ENCODE measurements at places on chromosomes 2 and 18.

DNA sequence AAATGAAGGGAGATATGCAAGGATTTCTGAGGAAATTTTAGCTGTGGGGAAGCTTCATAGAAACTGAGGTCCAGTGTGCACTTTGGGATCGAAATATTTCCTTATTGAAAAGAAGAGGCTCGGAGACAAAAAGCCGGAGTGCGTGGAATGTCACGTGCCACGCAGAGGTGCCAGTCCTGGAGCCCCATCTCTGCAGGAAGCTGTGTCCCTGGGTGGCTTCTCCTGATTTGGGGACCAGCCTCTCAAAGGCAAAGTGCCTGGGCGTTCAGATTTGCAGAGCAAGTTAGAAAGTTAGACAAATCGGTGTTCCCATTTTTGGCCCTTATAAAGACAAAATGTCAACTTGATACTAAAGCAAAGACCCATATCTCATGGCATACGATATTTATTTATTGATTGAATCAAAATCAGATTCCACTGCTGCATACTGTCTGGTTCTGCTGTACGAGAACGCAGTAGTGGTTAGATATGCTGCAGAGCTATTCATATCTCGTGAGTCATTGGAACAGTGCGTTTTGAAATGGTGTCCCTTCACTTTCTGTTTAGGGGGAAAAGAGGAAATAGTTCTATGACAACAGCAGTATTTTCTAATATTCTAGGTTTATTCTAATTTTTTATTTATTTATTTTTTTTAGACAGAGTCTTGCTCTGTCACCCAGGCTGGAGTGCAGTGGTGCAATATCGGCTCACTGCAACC lies 9.1 kb upstream of the ATG16L1 start:
- DNase-seq: no peak

DNA sequence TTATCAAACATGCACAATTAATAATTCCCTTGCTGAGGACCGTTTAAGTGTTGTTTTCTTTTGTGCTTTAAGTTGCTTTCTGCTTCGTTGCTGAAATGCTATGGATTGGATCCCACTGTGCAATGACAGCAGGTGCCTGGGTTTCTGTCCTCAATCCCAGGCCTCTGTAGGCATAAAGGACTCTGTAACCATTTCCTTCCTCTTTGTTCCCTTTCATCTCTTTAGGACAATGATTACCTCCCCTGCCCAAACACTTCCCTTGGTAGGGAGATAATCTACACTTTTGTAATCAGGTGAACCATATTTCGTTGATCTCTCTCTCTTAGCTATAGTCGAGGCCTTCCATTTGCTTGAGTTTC lies 58.6 kb upstream of the LYPD6B start:
- DNase-seq: no peak

- no peak for DNase-seq
Measured at GRCh38 chr2:124778076-124778475, 753.0 kb downstream of the CNTNAP5 start.

- DNase-seq: no peak
Measured at GRCh38 chr2:235127931-235128330, 176.1 kb downstream of the SH3BP4 start.

DNA sequence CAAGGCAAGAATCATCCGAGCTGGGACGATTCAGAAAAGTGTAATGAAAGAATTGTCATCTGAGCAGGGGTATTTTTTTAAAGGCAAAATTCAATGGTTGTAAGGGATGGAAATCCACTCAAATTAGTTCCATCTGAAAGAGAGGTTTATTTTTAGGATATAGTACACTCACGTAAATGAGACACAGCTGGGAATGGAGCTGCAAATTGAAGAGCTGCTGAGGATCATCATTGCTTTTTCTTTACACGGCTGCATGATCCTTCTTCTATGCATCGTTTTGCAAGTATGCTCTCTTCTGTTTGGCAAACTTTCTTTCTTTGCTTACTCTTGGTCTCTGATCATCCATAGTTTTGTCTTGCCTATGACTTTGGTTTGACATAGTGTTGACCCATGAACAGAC lies 27.4 kb upstream of the CUL3 start:
- DNase-seq: no peak

- no peak for DNase-seq
Measured at GRCh38 chr2:232412986-232413385, 6.3 kb downstream of the ALPG start.

DNA sequence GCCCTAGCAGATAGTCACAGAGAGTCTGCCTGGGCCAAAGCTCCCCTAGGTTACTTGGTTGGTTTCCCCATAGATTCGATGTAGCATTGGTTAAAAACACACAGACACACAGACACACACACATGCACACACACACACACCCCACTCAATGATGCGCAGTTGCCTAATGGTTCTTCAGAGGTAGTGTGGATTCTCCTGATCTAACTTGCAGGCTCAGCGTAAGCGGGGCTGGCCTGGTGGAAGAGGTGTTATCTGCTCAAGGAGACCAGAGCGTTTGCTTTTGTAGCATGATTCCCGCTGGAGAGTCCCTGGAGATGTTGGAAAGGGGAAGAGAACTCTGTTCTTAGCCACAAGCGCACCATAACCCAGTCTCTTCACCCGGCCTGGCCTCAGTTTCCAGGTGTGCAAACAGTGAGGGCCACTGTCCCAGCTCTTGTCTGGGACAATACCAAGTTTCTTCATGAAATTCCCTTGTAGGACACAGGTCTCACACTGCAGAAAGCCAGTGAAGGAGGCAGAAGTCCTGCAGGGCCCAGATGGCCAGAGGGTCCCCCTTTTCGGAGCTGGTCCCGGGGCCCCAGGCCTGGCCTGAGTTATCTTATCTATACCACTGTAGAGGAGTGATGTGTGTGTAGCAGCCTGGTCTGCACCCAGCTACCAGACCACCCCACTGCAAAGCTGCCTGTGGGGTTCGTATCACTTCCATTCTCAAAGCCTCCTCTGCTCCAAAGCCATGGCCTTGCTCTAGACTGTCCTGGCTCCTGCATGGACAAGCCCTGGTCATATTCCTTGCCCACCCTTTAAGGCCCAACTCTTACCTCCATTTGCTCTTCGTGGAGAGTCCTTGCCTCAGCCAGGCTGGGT lies 3.7 kb downstream of the ACKR3 start:
- no peak for DNase-seq

DNA sequence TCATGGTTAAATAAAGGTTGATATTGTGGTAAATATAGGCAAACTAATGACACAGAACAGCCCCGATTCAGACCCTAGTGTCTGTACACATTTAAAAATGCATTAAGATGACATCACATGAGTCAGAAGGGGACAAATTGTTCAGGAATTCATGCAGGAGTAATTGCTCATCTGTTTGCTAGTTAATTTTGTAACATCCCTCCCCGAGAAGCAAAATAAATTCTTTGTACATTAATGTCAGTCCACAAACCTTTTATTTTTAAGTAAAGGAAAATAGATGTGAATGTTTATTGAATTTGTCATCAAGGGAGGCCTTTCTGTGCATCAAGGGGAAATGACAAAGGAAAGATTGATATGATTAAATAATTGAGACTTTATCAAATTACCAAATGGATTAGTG lies 69.9 kb downstream of the SH3BP4 start:
- no peak for DNase-seq

GRCh38 chr2:179513181-179513580 lies 248.5 kb upstream of the SESTD1 start:
- no peak for DNase-seq

GRCh38 chr18:45447355-45448265 lies 167.7 kb upstream of the SLC14A2 start:
- no peak for DNase-seq

- no peak for DNase-seq
Measured at GRCh38 chr2:2842466-2842865, 511.4 kb upstream of the MYT1L start.

- DNase-seq: no peak
Measured at GRCh38 chr2:70121627-70122372, 34.5 kb downstream of the PCBP1 start.

DNA sequence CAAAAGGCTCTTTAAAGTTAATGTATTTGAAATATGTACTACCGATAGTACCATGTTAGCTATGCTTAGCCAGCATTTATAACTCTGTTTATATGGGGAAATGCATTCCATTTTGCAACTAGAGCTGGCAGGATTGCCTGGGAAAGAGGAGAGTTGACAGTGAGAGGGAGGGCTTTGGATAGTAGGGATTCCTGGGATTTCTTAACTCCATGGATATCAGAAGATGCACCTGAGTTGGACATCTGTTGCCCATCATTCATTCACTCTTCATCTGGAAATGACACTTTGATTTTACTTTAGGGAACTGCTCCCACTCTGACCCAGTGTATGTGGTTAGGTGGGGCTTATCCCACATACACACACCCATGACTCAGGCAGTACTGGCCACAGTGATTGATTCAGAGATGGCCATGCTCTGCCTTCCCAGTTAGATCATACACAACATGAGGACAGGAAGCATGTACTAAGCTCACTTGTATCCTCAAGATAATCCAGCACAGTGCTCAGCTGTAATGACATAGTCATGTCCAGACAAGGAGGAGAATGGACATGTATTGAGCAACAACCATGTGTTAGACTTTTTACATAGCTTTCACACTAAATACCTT lies 248.8 kb downstream of the MREG start:
- no peak for DNase-seq

- no peak for DNase-seq
Measured at GRCh38 chr18:51089691-51090090, 59.7 kb downstream of the SMAD4 start.

DNA sequence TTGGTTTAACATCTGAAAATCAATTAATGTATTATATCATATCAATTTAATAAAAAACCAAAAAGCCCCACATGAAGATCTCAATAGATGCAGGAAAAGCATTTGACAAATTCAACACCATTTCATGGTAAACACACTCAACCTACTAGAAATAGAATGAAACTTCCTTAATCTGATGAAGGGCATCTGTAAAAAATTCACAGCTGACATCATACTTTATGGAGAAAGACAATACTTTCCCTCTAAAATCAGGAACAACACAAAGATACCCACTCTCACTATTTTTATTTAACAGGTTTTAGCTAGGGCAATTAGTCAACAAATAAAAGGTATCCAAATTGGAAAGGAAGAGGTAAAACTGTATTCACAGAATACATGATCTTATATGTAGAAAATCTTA lies 303.0 kb upstream of the ZEB2 start:
- DNase-seq: no peak

DNA sequence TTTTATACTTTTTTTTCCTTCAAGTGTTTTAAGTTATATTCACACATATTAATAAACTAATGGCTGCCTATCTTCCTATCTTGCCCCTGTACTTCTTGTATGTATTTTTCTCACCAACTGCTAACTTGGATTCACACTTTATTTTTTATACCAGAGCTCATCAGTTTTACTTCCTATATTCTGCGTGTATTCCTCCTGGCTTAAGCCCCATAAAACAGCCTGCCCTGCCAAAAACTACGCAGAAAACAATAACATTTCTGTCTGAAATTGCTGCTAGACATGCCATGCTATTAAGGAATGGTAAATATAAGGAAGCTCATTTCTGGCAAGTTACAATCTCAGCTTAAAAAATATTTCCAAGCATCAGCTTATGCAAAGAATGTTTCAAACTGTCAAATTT lies 172.3 kb downstream of the UBE2E3 start:
- no peak for DNase-seq

DNA sequence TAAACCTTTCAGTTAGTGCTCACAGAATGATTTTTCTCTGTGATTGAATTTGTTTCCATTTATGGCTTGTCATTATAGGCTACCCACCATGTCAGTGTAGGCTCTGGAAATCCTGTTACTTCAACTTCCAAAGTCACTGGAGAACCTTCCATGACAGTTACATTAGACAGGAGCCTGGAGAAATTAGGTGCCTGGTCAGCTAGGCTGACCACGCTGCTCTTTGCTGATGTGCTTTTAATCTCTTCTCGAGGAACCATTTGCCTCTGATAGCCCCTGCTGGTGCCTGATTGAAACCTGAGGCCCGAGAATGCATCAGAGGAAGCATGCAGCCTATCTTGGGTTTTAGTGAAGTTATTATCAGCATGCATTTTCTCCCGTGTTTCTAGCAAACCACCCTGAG lies 29.6 kb upstream of the TTN start:
- DNase-seq: no peak

DNA sequence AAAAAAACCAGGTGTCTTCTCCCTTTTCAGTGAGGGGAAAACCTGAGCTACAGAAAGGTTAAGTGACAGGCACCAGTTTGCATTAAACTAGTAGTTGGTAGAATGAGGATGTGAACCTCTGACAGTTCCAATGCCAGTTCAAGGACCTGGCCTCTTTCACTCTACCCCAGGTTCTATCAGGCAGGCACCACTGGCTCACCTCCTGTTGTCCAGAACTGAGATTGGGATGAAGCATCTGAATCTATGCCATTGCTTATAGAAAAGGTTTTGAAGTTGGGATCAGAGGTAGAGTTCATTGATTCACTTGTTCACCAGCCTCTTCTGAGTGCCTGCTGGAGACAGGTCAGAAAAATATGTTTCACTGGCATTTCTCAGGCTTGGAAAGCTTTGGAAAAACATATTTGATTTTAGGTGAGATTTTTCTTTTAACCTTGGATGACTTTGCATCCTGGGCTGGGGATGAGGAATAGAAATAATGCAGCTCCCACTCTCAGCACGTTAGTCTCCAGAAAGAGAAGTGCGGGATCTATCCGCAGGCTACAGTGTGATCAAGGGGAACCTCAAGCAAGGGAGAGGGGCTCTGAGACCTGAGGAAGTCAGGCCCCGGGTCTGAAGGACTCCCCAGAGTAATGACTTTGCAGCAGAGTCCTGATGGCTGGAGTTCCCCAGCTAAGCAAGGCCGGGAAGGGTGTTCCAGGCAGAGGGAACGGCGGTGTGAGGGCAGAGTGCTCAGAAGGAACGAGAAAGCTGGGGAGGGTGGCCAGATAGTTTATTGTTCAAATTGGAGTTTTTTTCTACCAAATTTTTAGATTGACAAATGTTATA lies 250.3 kb downstream of the MYCN start:
- DNase-seq: no peak

GRCh38 chr2:231015478-231015877 lies 19.6 kb downstream of the SPATA3 start:
- no peak for DNase-seq

DNA sequence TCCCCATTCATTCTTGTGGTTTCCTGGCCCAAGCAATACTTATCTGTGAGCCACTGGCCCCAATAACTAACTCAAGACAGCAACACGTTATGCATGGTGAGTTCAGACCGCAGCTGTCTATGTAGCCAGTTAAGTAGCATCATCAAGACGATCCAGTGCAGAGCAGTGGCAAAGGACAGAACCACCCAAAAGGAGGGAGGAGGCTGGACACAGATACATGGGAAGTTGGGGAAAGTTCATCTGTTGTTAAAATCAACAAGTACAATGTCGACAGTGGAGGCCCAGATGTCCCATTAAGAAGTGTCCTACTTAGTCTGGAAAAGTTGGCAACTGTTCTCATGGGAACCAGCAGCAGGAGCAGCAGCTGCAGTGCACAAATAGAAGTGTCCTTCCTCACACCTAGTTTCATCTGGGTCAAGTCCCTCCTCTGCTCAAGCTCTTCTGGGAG lies 106.9 kb upstream of the THOC1 start:
- DNase-seq: no peak

- DNase-seq: no peak
Measured at GRCh38 chr18:39487932-39488331, 1922.3 kb upstream of the CELF4 start.
